Cerebellar nuclear complex (tissue), 1 donor: ENCODE measurements at places on chromosomes 1 and 21.

DNA sequence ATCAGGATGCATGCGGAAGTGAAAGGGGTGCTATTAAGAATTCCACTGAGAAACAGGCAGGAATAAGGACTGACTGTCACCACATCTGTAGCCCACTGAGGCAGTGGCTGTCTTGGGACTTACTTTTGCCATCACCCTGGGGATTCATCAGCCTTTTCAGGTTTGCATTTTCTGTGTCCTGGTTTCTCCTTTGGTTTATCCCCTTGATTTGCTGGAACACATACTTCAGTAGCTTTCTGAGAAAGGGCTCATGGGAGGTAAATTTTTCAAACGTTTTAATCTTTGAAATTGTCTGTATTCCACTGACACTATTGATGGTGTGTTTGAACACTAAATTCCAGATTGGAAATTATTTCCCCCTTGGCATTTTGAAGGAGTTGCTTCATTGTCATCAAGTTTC, 80.2 kb upstream of the ACTRT2 start:
- no peak for DNase-seq

DNA sequence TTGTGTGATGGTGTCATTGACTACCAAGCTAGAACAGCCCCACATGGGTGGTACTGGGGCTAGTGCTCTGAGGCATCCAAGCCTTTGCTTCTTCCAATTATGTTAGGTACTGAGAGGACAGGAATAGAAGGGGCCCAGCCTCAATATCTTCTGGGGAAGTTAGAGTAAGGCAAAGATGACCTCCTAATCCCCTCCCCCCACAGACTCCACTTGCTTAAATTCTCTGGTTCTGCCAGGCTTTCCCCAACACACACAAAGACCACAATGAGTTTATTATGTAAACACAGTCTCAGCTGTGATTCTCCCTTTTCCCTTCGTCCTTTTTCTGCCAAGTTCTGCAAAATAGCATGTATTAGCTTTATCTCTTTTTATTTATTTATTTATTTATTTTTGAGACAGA, 3.1 kb upstream of the TACSTD2 start:
- DNase-seq, result no peak

DNA sequence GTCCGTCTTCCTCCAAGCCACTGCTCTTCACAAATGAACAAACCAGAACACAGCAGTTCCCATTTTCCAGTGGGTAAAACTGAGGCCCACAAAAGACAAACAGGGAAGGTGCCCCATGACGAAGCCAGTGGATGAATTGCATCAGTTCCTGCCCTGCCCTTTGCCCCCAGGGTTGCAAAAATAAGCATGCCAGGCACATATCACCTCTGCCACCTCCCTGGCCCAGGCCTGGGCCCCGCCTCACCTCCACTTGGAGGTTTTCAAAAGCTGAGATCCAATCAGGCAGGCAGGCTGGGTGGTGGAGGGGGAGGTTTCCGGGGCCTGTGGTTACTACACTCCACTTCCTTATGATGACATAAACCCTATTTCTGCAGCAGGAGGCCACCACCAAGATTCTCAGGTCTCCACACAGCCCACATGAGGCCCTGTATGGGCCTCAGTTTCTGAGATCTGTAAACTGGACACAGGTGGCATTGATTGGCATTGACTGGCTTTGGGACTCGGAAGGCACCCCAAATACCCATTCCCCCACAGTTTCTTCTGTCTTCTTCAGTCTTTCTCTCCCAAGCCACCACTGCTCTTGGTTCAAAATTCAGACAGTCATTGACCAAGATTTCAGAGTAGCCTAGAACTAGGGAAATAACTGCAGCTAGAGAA, 4.1 kb downstream of the KIF21B start:
- DNase-seq, result no peak

GRCh38 chr21:41861255-41861654, 17.9 kb downstream of the PRDM15 start:
- no peak for DNase-seq

DNA sequence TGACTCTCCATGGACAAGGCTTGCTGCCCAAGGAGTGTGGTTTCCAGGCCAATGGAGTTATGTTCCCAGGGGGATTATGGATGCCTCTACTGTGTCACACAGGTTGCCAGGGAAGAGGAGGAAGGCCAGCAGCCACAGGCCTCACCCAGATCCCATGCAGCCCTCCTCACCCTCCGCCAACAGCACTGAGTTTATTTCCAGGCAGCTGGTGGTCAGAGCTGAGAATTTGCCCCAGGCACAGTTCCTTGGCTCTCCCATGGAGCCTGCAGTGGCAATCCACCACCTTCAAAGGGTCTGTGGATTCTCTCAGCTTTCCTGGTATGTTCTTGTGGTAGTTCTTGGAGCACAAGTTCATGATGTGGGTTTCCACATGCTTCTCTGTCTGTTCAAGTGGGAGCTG, 79.2 kb downstream of the NTNG1 start:
- DNase-seq, result no peak
